Left ventricle myocardium superior (tissue), 1 donor: ENCODE measurements at places on chromosomes 4 and X.

DNA sequence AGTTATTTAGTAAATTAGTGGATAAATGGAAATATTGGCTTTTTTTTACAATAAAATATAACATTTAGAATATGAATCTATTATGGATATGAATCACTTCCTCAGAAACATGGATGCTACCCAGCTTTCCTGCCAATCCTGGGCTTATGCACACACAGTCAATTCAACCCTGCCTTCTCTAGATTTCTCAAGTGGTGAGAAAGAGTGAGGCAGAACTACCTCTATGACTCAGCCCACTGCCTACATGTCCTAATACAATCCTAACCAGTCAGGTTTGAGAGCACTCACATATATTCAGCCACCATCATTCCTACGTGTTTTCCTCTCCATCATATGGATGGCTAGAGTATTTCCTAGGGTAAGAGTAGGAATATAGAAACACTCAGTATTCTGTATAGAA is 91.1 kb upstream of the ANKRD50 start:
- no peak for DNase-seq

DNA sequence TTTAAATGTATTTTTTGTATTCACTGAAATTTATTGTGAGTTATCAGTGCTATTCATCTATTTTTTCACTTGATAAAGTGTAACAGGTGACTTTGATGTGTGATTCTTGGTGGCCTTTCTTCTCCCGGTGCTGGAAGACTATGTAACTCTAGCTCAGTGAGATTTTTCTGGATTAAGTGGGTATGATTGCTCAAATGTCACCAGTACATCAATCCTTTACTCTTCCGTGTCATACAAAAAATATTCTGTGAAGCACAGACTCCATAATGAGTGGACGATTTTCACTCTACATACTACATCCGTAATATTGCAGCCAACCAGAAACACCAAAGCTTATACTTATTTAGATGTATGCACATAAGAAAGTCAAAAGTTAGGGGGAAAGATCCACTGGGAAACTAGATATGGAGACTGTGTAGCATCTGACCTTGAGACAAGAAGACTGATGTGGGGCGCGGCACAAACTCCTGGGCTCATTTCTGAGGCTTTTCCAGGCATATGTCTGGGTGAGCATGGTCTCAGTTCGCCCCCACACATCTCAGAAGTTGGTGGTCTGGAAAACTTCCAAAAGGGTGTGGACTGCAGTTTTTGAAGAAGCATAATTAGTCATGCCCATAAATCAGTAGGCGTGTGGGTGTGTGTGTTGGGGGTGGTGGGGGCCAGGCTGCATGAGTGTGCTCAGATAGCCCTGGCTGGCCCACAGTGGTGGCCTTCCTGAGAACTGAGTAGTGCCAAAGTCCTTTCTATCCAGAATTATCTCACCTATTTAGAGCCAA is 53.9 kb upstream of the TENM3 start:
- no peak for DNase-seq

GRCh38 chr4:85116008-85116407 is 149.5 kb upstream of the WDFY3 start:
- DNase-seq, result no peak

GRCh38 chrX:74061879-74062278 is 242.1 kb upstream of the ZCCHC13 start:
- no peak for DNase-seq

GRCh38 chr4:78767350-78767749 is 8.8 kb upstream of the BMP2K start:
- no peak for DNase-seq

DNA sequence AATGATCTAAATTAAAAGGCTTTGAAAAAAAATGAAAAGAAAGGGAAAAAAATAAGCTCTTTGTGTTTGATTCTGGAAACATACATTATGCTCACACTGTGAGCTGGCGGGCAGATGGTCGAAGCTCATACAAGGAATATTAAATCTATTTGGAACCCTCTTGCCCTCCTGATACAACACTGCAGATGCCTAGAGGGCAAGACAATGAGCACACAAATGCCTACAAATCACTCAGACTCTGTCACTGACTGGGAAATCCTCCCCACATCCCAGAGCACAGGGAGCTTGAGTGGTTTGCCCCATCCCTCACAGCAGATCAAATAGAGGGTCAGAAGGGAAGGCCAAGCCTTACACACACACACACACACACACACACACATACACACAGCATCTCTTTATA is 320.4 kb downstream of the HNRNPD start:
- no peak for DNase-seq

DNA sequence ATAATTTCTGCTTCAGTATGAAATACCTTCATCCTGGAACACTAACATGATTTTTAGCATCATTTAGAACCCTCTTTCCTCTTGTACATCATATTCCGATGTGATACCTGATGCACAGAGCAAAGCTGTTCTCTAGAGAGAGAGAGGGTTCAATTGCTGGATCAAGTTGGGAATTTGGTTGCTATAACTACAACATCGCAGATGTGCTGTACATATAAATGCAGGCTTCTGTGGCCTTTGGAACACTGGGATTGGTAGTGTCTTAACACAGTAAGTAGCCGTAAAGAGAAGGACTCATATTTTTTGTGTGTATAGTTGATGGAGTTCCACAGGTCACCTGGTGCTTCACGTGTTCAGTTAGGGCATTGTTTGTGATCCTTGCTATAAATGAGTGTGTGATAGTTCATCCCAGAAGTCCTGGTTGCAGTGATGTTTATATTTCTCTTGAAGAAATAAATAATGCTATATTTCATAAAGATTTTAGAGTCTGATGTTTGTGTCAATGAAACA is 119.2 kb downstream of the RAPGEF2 start:
- no peak for DNase-seq

- no peak for DNase-seq
These were observed 223.3 kb upstream of the MAB21L2 start for GRCh38 chr4:150358691-150359090.

DNA sequence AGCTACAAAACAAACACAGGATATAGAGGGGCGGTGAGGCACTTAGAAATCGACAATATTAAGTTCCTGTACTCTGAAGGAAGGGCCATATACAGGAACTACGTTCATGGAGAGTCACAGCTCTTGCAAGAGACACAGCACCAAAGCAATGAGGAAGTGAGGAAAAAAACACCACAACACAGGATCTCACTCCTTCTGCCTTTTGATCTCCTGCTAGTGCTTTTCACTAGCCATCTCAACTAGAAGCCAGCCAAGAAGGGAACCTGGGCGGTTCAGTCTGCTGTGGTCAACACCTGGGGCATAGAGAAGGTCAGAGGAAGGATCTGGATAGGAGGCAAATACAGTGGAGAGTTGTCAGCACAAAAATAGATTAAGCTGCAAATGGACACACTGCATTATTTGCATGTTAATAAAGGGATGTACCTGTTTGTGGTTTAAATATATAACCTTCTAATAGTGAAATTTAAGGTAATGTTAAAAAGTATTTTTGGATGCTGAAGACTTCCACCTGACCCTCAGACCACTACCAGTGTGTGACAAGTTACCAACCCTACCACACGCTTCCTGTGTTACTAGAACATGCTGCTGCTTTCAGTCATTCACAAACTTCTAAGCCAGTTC is 104.6 kb downstream of the DTHD1 start:
- DNase-seq, result no peak

DNA sequence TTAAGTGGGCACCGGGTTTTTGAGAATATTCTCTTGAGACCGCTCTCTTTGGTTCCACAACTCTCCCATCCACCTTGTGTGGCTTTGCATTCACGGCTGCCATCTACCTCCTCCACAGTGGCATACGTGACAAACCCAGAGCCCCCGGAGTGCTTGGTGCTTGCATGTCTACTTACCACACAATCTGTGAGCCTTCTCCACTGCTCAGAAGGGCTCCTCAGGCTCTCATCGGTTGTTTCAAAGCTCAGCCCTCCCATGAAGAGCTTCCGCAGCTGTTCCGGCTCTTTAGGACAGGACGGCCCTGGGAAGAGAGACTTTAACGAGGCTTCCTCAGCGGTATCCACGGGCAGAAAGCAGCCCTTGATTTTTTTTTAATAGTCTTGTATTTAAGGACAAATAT is 167.6 kb upstream of the ANK2 start:
- DNase-seq, result no peak

GRCh38 chr4:40327340-40327739 is 7.8 kb upstream of the CHRNA9 start:
- DNase-seq, result no peak

GRCh38 chr4:43276321-43276720 is 383.8 kb downstream of the GRXCR1 start:
- DNase-seq, result no peak

GRCh38 chr4:91631335-91631734 is 672.4 kb upstream of the GRID2 start:
- DNase-seq, result no peak

- DNase-seq, result no peak
These were observed 56.7 kb upstream of the ATOH1 start for GRCh38 chr4:93771640-93772411.

DNA sequence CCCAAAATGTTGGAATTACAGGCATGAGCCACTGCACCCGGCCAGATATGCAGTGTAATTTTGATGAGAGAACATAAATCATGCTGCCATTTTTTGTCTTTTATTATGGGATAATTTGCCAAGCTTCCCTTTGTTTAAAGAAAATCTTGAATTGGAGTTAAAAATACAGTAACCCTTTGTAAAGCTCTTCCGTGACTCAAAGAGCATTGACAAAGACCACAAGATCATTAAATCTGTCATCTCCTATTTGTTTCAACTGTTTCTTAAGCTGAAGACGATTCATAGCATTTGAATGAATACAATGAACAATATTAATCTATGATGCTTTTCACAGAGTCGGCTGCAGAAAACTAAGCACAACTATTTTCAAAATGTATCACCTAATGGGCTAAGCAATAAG is 132.6 kb downstream of the ANAPC4 start:
- DNase-seq, result no peak

DNA sequence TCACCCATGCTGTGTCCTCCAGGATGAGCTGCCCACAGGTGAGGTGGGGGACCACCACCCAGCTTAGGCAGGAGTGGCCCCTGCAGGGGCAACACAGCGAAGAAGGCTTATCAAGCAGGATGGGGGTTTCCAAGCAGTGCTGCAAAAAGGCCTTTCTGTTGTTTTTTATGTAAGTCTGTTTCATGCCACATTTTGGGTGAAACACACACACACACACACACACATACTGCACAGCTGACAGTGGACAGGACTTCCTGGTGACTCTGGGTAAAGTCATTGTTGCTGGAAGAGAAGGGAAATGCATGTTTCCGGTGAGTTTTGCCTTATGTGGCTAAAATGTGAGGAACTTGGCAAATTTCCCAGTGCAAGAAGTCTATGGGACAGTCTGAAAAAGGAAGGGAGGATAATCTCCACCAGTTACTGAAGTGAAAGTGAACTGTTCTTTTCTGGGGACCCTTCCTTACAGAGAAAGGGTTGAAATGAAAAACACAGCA is 119.2 kb downstream of the IRF2 start:
- peak; percentile 44 for DNase-seq

DNA sequence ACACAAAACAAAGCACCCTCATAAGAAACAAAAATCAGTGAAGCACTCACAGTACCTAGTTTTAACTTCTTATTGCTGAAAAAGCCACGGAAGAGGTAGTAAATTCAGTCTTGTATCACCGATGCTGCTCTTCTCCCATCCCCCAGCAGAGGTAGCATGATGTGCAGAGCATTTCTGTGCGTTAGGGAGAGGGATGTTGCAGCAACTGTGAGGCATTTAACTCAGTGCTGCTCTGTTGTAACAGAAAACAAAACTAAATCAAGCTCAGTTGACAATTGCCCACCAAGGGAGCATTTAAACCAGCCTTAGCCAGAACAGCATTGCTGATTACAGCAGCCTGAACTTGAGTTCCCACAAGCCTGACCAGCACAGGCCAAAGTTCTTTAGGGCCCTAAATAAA is 1279.7 kb upstream of the ADGRL3 start:
- no peak for DNase-seq

GRCh38 chr4:113292371-113293042 is 243.1 kb downstream of the ANK2 start:
- DNase-seq, result peak; percentile 59

GRCh38 chrX:44392767-44393166 is 49.3 kb upstream of the EFHC2 start:
- no peak for DNase-seq

GRCh38 chrX:155535866-155536265 is 76.9 kb downstream of the TMLHE start:
- no peak for DNase-seq

GRCh38 chr4:110667670-110668069 is 44.8 kb upstream of the PITX2 start:
- DNase-seq, result no peak

DNA sequence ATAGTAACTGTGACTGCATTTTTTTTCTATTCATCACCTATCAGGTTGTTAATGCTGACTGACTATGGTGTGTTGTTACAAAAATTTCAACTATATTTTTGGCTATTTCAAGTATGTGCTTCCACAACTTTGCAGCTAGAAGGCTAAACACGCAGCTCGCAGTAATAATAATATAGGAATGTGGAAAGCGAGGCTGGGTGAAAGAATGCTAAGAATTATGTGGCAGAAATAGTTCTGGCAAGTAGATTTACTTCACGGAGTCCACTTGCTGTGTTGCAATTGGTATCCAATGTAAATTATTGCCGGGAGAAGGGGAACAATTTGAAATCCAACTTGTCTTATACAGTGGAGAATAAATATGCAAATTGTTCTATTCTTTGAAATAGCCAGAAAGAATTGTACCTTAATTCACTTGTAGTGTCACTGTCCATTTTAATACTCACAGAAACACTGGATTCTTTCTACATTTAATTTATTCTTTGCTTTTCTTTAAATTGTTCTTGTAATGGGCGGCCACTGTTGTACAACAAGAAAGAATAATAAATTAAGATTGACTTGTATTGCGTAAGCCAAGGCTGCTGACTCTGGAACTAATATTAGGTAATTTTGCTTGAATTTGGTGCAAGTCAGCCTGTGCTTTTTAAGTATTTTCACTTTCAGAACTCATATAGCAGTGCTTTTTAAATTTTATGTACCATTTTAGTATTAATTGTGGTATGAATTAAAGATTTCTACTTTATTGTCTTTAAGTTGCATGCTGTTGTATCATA is 154.9 kb downstream of the FRMPD4 start:
- no peak for DNase-seq

- DNase-seq, result no peak
These were observed 35.8 kb downstream of the SLC10A7 start for GRCh38 chr4:146485968-146486367.

- DNase-seq, result no peak
These were observed 150.3 kb downstream of the PCDH7 start for GRCh38 chr4:30870513-30870912.

DNA sequence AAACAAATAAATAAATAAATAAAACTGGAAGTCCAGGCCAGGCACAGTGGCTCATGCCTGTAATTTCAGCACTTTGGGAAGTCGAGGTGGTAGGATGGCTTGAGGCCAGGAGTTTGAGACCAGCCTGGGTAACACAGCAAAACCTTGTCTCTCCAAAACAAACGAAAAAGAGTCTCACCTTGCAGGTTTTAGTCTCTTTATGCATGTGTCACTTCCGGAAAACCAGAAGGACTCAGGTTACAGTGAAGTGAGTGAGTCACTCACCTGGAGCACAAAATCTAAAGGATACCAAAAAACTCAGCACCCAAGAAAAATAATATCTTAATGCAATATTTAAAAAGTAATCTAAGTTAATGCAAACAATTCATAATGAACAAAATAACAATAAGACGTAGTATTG is 20.1 kb upstream of the SLC34A2 start:
- no peak for DNase-seq

GRCh38 chr4:30605616-30606190 is 114.5 kb upstream of the PCDH7 start:
- DNase-seq, result no peak
